C1 segment of cervical spinal cord (tissue), 14 donors: ENCODE measurements at places on chromosomes 1 and 21.

GRCh38 chr21:46229133-46229922 is 754 bp upstream of the LSS start:
- DNase-seq, result no peak

DNA sequence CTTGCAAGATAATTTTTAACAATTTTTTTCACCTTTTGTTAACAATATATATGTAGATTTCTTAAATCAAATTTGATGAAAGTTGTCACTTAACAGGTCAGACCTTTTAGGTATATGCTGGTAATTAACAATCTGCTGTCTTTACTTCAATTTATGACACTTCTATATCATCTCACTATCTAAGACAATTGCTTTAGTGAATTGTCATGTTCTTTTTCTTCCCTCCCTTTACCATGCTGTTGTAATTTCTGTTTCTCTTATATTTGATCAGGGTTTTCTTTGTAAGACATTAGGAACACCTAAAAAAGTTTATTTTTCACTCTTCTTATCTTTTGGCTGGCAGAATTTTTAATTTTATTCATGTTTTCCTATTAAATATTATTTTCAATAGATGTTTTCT is 2.0 kb downstream of the IFI16 start:
- DNase-seq, result no peak

DNA sequence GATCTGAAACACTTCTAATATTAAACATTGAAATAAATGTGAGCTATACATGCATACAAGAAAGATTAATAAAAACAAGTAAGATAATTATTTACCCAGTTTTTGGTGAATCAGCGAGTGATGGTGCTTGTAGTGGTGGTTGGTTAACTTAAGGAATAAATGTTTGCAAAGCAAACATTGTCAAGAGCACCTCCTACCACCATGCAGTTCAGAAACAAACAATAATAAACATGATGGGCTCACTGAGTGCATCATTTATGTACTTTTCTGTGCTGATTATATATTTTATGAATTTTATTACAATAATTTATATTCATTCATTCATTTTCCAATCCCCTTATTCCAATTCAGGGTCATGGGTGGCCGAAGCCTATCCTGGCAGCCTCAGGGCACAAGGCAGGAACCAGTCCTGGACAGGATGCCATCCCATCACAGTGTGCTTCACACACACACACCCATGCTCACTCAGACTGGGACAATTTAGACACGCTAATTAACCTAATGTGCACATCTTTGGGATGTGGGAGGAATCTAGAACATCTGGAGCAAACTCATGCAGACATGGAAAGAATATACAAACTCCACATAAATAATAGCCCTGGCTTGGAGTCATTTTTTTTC is 57.8 kb downstream of the ZMYM4 start:
- DNase-seq, result no peak

DNA sequence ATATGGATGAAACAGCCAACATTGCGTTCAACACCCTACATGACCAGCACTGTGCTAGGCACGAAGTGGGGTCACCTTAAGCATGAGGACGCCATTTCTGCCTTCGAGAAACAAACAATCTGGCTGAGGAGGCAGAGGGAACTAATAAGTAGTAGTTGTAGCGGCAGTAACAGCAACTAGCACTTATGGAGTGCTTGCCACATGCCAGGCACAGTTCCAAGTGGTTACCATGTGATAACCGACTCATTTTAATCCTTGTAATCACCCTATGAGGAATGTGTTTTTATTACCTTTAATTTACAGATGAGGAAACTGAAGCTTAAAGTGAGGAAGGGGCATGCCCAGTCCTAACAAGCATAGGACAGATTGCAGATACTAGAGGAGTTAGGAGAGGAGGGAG is 33.7 kb downstream of the KCND3 start:
- DNase-seq, result no peak

GRCh38 chr1:31297277-31298247 is 730 bp downstream of the ZCCHC17 start:
- no peak for DNase-seq

DNA sequence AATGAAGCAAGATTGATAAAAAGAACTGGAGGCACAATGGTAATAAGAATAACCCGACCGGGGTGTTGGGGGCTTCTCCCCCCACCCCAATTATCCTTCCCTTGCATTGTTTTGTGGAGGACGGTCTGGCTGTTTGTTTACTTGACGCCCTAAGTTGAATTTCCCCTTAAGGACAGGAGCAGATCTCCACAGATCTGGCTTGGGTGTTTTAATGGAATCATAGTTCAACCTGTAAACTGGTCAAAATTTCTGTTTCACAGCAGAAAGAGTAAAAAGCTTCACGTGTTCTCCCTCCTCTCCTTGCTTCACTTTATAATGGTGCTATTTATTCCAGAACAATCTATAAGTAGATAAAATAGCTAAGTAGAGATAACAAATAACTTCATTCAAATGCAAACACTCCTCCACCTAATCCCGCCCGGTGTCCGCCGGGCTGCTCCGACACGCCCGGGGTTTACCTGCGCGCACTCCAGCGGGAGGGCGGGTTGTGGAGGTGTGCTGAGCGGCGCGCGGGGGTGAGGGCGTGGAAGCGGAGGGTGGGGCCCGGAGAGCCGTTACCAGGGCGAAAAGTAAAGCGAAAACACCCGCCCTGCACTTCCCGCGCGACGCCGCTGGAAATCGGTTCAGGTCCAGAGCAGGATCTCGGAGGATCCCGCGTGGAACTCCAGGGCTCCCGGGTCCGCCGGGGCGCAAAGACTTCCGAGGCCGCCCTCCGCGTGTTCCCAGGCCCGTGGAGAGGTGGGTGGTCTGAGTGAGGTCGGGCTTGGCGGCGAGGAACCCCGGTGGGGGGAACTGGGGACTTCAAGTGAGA is 2.0 kb upstream of the ATF3 start:
- DNase-seq, result no peak
